NCI-H187 treated with DMSO at 0.1 percent for 48 hours (cell line): ENCODE measurements at places on chromosomes 1 and 21.

DNA sequence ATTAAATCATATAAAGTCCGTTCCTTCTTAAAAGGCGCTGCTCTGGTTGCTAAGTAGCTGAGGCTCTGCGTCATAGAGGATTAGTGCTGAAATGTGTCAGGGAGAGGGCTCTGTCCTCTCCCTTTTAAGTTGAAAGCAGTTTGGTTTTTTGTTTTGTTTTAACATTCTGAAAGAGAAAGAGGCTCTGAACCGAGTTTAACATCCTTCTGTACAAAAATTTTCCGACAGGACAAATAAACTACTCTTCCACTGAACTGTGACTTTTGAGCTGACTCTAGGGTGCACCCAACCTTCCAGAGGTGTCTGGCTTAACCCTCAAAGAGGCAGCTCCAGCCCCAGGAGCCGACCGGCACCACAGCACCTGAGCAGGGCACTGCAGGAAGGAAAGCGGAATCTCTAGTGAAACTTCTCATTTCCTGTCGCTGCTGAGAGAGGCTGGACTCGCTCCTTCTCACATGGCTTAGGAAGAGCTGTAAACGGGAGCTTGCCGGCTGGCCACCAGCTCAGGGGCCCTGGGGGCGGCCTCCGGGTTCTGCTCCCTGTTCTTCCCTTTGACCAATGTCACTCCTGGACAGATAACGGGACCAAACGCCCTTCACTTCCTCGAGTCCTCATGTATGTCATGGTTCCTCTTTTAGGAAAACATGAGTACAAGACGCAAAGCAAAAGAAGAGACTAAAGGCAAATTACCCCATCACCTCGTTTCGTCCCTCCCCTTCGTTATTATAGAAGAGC lies 1.2 kb downstream of the VAV3 start:
- DNase-seq = no peak

DNA sequence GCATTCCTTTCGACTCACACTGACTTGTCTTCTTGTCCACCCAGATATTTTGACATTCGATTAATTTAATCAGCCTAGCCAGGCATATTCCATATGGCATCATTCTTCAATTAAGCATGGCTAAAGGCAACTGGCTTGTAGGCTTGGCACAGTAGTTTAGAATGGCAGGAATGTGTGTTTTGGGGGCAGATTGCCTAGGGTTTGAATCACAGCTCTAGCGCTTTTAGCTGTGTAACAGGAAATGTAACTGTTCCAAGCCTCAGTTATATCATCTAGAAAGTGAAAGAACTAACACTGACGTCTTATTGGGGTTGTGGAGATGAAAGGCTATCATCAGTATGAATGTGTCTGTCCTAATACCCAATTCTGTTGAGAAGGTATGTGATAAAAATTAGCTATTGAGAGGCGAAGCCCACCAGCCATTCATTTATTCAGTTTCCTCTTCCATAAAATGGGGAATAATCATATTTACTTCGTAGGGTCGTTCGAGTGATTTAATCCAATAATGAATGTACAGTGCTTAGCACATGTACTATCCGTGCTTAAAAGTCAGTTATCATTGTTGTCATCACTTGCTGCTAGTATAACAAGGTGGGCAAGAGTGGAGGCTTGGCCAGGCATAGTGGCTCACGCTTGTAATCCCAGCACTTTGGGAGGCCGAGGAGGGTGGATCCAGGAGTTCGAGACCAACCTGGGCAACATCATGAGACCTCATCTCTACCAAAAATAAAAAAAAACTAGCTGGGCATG lies 41.6 kb upstream of the GRHL3 start:
- DNase-seq = no peak

DNA sequence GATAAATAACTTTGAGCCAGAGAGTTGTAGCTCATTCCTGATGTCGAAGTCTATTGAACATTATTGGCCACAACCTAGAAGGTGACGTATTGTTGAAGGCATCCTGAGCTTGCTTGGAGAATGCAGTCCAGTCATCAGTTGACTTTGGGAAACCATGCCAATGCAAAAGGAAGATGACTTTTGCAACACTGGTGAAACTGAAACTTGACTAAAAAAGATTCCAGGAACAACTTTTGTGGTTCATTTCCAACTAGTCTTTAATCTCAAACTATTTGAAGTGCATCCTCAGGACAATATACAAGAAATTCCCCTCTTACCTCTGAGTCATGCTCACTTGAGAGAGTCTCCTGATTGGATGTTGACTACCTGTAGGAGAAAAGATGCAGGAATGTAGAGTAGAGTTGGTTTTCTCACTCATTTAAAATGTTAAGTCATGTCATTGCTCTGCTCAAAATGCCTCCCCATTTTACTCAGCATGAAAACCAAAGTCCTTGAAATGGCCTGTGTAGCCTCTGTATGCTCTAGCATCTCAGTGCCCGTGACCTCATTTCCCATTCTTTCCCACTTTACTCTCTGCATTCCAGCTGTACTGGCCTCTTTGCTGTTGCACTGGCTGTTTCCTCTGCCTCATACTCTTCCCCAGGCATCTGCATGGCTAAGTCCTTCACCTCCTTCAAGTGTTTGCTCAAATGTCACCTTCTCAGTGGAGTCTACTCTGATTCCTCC lies 24.4 kb upstream of the LEPR start:
- no peak for DNase-seq

GRCh38 chr1:8679395-8679800 lies 138.0 kb downstream of the RERE start:
- no peak for DNase-seq

- DNase-seq = no peak
These were observed 1912.9 kb downstream of the MRPL39 start for GRCh38 chr21:23694390-23694789.

DNA sequence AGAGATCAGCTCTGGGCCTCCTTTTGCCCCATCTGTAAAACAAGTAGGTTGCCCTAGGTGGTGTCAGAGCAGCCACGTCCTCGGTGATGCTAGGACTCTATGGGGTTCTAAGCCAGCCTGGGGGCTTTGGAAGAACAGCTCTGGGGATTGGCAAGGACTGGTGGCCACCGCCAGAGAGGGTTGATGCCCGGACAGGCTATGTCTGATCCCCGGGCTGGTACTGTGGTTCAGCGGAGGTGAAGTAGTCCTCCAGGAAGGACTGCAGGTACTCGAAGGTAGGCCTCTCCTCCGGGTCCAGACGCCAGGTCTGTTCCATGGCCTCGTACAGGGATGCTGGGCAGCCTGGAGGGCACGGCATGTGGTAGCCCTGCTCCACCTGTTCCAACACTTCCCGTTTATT lies 8.8 kb upstream of the AHDC1 start:
- no peak for DNase-seq

- no peak for DNase-seq
These were observed 5.5 kb downstream of the KCNA10 start for GRCh38 chr1:110513511-110513910.

DNA sequence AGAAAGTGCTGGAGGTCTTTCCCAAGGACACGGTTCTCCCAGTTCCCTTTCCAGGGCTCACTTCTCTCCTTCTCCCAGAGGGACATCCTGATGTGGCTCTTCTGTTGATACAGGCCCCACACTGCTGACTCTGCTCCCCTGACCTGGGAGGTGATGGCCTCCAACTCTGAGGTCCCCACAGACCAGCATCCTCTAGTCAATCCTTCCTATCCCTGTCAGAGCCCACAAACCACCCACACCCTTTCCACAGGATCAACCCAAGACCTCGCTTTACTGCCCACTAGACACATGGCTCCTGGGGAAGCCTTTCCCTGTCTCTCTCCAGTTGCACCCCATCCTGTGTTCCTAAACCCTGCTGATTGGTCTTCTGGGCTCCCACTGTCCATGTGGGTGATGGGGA lies 11.6 kb downstream of the SLAMF7 start:
- DNase-seq = no peak

GRCh38 chr1:209319057-209319432 lies 264.5 kb upstream of the CAMK1G start:
- no peak for DNase-seq

DNA sequence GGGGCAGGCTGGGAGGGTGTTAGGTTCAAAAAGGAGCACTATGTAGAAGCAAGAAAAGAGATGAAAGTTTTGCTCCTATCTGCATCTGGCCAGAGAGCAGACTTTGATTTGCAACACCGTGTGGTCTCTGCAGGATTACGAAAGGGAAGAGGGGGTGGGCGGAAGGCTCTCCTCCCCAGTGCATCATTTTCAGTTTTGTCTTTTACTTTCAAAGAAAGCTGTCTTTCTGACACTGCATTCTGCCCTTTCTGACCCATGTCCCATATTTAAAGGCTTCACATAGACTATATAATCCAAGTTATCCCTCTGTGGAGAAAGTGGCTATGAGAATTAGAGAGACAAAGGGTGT lies 126.5 kb downstream of the RHOU start:
- DNase-seq = no peak

GRCh38 chr1:167428395-167428794 lies 89.9 kb downstream of the CD247 start:
- DNase-seq = no peak
